Hepatic stellate cell (primary cell): ENCODE measurements at places on chromosomes 12 and 14.

- DNase-seq = peak; percentile 22
Observed at GRCh38 chr12:104957719-104958000, 430 bp downstream of the SLC41A2 start.

DNA sequence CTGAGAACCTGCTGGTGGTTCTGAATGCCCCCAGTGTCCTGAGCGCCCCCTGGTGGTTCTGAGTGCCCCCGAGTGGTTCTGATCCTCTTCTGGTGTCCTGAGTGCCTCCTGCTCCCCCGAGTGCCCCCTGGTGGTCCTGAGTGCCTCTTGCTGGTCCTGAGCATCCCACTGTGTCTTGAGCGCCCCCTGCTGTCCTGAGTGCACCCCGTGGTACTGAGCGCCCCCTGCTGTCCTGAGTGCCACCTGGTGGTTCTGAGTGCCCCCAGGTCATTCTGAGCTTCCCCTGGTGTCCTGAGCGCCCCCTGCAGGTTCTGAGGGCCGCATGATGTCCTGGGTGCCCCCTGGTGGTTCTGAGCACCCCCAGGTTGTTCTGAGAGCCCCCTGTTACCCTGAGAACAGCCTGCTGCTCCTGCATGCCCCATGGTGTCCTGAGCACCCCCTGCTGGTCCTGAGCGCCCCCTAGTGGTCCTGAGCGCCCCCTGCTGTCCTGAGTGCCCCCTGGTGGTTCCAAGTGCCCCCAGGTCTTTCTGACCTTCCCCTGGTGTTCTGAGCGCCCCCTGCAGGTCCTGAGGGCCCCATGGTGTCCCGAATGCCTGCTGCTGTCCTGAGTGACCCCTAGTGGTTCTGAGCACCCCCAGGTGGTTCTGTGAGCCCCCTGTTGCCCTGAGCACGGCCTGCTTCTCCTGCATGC is 1165.4 kb downstream of the TMEM121 start:
- DNase-seq = no peak

- DNase-seq = peak; percentile 64
Observed at GRCh38 chr14:34843011-34843554, 32.1 kb downstream of the BAZ1A start.

DNA sequence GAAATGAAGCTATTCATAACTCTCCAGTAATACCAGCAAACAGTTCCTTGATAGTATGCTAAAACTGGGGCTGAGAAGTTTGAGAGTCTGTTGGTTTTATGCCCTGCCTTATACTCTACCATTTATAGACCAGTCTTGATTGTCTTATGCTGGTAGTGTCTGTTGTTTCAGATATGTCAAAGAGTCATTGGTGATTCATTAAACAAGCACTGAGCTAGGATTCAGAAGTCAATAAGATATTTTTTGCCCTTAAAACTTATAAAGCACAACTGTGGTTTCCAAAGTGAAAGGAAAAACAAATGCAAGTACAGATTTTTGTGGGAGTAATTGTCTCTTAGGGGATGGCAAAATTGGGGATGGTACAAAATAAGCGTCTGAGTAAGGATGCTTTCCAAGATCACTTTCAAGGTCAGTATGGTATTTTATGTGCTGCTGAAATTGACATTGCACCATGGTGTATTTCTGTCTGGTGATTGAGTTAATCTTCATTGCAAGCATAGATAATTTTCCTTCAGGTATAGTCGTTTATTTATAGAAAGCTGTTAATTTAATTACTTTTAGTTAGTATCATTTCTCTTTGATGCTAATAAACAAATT is 289.5 kb upstream of the E2F7 start:
- DNase-seq = no peak

DNA sequence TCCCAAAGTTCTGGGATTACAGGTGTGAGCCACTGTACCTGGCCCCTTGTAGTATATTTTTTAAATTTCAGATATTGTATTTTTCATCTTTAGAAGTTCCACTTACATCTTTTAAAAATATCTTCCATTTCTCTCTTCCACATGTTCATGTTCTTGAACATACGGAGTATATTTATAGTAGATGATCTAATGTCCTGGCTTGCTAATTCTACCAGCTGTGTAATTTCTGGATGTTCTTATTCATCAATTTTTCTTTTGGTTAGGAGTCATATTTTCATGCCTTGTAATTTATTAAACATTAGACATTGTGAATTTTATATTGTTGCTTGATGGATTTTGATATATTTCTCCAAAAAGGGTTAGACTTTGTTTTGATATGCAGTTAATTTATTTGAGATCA is 30.8 kb downstream of the NTN4 start:
- no peak for DNase-seq

GRCh38 chr14:51942971-51943370 is 46.4 kb upstream of the RTRAF start:
- DNase-seq = no peak

DNA sequence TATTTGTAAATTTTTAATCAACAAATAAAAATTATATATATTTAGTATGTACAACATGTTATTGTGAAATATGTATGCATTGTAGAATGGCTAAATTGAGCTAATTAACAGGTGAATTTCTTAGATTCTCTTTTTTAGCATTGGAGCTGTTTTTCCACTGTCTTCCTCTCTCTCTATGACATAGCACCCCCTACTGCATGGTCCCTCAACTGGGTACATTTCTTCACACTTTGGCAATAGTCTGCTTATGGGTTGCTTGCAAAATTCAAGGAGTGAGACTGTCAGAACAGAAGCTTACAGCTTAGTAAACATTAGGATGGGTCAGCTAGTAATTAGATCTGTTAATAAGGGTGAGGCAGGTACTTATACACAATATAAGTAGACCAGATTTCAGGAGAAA is 658.5 kb upstream of the MGAT4C start:
- DNase-seq = peak; percentile 10

- peak; percentile 77 for DNase-seq
Observed at GRCh38 chr14:50045039-50045711, 71.2 kb downstream of the VCPKMT start.

- DNase-seq = no peak
Observed at GRCh38 chr14:73277376-73277775, 40.1 kb downstream of the PAPLN start.

DNA sequence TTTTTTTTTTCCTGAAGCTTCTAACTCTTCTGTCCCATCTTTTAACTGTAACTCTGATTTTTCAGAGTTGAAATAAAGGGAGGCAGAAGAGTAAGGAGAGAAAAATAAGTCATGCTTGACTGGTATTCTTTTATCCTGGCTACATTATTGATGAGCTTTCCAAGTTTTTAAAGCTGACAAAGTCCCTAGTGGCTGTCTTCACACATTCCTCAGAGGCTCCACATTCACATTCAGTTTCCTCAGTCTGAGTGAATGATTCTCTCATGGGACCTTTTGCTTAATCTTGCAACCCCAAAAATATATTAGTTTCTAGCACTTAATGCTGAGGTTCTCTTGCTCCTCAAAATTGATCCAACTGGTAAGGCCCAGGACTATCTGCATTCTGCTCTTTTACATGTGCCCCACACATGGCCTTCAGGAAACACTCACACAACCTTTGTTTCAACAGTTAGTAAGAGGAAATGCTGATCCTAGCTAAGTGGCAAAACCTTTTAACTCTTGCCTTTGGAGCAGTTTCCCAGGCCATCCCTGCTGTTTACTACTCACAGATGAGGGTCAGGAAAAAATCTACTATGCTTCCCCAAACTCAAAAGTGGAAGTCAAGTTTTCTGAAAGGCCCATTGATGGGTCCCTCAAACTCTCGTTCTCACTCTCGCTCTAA is 61.7 kb upstream of the SLC6A15 start:
- DNase-seq = no peak

- no peak for DNase-seq
Observed at GRCh38 chr12:25322351-25322750, 71.6 kb upstream of the KRAS start.

DNA sequence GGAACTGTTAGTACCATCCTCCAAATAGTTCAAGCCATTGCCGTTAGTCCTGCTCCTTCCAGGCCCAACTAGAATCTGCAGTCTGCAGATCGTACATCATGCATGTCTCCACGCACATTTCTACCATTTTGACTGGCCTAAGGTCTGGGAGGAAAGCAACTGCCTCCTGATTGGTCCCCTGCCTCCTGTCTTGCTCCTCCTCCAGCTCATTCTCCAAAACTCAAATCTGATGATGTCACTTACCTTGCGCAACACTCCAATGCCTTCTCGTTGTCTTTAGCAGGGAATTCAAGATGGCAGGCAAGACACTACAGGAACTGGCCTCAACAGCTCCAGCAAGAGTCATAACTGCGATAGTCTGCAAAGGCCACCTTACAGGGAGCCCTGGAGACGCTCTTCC is 9.7 kb upstream of the HCAR1 start:
- DNase-seq = no peak

DNA sequence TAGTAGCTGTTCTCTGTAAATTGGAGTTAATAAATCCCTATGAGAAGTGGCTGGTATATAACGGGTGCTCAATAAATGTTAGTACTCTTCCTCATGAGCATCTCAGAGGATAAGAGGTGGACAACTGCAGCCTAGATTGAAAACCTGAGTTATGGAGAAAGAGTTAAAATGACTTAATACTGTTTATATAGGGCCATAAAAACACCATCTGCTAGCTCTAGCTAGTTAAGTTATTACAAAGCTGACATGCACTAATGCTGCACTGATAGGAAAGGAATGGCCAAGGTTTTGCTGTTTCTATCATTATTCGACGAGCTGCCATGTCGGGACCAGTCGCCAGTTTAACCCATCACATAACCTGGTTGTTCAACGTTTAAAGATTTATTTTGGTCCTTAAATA is 72.0 kb upstream of the SEL1L start:
- DNase-seq = no peak
